ENCODE measurements at places on chromosomes 3 and 15.

DNA sequence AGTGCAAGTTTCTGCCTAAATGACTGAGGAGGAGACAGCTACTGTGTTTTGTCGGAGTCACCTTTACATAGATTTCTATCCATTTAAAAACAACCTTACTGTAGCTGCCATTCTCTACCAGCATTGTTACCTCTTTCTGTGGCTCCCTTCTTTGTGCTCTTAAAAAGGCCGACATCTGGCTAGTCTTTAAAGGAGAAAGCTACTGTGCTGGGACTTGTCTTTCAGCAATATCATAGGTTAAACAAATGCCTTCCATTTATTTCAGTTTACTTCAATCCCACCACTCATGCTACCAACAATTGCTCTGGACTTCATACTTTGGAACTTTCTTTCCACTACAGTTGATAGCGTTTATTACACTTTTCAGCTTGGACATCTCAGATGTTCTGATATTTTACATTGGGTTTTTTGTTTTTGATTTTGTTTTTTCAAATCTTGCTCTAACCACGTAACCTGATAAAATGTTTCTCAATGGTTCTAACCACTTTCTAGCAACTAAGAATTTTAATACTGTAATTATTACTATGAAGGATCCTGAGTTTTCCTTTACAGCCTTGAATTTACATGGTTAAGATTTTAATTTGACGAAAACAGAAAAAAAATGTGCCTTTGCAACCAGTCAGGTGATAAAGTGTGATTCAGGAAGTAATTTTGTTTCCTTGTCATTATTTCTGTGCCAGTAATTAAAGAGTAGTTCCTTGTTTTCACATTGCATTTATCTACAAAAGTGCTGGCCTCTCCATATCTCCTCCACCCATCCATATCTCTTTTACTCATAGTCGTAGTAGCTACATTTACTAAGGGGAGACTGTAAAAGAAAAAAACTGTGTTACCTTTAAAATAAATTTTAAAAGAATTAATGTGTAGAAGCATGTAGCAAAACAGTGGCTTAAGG, 1.3 kb upstream of the CBLB start:
- no peak for DNase-seq

GRCh38 chr3:131303848-131304247, 77.7 kb upstream of the NUDT16 start:
- no peak for DNase-seq

GRCh38 chr3:34284959-34285826, 486.8 kb downstream of the PDCD6IP start:
- no peak for DNase-seq

GRCh38 chr3:154122912-154123559, 1.8 kb downstream of the ARHGEF26 start:
- no peak for DNase-seq

- no peak for DNase-seq
These were observed 140.1 kb downstream of the OCA2 start for GRCh38 chr15:27958911-27959578.

DNA sequence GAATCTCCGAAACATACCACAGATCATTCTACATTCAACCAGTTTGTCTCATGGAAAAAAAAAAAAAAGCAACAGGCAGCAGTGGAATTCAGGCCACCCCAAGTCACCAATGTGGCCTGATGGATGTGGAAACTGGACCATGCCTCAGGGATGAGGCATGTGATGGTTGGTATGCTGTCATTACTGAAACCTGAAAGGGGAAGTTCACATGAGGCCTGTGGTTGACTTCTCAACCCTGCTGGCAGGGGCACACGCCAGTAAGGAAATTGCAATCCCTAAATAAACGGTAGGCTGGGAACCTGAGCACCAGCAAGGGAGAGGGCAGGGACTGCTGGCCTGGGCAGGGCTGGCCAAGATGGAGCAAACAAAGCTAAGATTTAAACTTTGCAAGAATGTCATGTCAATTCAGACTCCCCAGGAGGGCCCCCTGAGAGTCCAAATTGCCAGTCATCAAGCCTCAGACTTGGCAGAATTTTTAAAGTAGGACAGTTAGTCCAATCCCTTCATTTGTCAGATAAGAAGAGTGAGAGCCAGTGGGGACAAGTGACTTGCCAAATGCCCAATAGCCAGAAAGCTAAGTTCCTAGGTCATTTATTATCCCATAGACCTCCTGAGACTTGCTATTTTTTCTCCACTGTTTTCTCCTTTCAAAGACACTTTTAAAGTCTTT, 310.4 kb downstream of the ERC2 start:
- DNase-seq, result no peak

GRCh38 chr3:146605106-146605505, at the start of gene PLSCR5:
TSS of gene PLSCR5 (minus strand) at chr3:146605346. CDS start at chr3:146605212, 134 bp downstream.
- no peak for DNase-seq

DNA sequence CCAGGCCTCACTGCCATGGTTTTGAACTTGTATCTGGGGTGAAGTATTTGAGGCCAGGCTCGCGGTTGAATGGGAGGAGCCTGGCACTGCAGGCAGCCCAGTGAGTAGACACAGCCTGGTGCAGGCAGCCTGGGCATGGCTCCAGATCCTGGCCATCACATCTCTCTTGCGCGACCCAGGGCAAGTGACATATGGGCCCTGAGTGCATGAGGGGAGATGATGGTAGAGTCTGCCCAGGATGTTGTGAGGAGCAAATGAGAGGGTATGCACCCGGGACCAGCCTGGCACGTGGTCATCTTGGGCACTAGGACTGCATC, 103.5 kb downstream of the TBC1D2B start:
- DNase-seq, result no peak

DNA sequence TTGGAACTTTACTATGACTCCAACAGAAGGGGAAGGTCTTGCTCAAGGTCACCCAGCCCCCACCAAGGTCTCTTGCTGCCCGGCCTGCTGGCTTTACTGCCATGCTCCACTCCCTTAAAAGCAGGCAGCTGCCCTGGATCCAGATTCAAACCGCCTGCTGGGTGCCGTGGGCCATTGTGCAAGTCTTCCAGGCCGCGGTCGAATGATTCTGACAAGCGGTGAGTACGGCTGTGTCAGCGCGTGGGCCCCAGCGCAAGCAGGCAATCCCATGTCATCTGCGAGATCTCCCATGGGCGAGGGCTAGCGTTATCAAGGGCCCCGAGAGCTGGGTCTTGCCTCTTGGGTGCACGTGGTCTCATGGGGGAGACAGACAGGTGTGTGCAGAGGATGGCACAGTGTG, 37.6 kb downstream of the CORO2B start:
- DNase-seq, result no peak

GRCh38 chr3:138441256-138441655, 6.8 kb downstream of the ESYT3 start:
- no peak for DNase-seq

GRCh38 chr3:167840247-167840646, 104.7 kb downstream of the SERPINI1 start:
- no peak for DNase-seq

DNA sequence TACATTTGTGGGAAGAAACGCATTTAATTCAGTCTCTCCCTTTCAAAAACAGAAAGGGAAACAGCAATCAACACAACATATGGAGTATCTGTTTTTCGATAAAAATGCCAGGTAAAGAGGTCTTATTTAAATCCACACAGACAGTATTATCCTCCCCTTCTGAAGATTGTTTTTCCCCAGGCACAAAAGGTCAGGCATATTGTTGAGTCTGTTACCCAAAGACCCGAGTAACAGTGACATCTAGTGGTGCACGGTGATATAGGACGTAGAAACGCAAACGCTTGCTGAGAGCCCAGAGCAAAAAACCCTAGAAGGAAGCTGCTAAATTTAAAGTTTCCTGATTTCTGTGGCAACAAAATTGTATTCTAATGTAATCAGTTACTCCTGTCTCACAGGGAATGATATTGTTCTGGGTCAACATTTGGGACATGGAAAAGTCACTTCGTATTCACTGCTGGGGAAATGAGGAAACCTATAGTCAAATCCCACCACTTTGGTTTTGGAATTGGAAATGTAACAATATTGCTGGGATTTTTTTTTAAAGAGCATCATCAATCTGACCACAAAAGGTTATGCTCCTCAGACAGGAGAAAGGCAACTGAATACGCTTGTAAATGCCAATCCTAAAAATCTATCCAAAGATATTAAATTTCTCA, 312.7 kb upstream of the CCDC54 start:
- peak; percentile 36 for DNase-seq

DNA sequence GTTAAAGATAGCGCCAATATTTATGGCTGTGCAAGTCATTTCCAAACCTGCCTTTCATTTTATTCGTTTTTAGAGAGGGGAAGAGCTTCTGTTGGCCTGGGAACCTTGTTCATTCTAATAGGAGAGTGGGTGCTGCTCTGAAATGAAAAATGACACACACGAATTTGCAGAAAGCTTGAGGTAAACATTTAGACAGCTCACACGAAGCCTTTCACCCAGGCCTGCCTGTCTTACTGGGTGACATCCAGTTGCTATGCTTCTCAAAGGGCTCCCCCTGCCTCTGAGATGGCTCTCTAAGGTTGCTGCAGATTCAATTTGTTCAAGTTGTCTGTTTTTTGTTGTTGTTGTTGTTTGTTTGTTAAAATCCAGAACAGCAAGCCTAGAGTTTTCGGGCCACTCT, 18.2 kb downstream of the PEX5L start:
- no peak for DNase-seq

DNA sequence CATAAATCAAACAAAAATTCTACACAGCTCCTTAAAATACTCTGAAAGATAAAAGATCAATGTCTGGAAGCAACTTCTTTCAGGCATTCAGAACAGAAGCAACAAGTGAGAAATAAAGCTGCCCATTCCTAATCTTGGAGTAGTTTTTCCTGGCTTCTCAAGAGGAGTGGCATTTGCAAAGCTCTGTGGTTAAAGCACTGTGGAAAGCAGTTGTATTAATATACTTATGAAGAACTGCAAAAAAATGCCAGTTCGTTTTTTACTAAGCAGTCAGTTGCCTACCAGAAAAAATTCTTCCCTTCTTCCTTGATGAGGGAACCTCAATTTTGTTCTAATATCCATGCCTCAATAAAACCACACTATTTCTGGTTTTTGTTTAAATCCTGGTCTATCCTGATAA, 197.8 kb downstream of the TNIK start:
- DNase-seq, result no peak

DNA sequence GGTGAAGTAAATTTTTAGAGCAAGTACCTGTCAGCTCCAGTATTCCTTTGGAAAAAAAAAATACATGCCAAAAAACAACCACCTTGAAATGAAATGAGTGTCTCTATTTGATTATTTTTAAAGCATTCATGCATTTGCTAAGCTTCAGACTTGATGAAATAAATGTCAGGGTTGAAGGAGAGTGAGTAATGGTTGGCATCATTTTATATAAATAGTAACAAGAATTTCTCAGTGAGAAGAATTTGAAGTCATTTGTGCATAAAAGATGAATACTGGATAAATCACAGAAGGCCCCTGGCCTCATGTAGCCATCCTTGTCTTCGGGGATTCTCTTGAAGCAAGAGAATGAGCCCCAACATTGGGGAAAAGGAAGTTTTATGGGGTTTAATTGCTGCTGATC, 318.4 kb downstream of the LPP start:
- no peak for DNase-seq

DNA sequence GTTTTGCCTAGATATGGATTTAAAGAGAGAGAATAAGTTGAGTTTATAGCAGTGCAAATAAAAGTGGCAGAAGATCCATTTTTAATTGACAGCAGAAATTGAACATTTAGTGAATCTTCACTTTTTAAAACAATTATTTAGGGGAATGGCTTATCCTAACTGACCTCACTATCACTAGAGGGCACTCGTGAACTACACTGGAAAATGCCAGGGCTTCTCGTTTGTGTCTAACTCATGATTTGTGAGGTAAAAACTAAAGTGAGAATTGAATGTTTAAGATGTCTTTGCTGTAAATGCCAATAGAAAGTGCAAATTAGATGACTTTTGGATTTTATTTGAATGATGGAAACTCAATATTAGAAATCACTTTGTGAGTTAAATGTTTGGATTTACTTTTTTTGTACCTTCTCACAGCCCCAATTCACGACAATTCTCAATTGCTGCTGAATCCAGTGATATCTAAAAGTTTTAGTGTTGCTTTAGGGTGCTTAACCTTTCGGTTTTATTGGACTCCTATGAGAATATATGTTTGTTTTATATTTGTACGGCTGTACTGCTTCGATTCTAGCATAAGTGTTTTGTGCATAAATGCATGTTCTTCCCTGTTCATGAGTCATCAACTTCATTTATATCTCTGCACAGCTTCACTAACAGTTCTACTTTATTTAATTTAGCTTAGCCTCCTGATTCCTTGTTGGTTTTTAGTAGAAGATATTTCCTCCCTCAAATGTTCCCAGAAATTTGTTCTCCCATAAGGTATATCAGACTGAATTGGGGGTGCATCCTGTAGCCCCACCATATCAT, 462.1 kb downstream of the MFSD1 start:
- no peak for DNase-seq

DNA sequence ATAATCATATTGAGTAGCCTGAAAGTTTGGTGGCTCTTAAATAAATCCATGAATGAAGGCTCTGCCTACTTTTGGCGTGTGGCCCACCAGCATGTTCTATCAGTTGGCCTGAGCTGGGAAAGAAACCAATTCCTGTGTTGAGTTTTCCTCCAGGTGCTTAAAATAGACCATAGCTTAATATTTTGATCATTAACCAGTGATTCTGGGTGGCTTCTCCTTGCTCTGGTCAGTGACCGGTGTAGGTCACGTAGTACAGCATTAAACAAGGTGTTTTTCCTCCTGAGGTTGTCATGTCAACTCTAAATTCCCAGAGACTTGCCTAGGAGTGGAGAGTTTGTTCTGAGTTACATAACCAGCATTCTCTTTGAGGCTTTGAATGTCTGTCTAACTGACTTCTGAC, 1.3 kb downstream of the HHLA2 start:
- DNase-seq, result no peak

DNA sequence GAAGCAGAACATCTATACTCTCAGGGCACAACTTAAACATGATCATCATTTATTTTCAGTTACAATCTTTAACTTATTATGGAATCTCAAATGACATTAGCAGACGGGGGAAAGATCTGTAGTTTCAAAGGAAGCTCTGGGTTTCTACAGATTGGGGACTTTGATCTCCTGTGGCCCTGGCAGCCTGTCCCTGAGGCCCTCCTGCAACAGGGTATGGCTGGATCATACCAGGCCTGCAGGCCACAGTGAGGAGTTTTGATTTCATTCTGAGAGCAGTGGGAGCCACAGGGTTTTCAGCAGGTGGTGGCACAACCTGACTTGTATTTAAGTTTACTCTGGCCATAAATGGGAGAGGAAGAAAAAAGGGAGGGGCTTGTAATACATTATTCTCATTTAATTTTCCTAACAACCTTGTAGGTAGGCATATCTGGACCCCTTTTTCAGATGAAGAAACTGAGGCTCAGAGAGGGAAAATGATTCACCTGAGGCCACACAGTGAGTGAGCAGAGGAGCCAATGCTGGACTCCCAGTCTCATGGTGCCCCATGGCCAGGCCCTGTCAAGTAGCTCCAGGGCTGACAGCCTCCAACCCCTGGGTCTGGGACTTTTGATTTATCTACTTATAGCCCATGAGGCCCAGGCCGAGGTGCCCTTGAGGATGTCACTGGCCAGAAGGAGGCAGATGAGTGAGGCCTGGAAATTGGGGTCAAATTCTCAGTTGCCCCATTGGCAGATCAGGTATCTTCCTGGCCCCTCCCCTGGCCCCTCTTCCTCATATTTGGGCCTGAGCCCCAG, 71.0 kb downstream of the ATP2B2 start:
- no peak for DNase-seq
